ENCODE measurements at places on chromosomes 12 and 14.

DNA sequence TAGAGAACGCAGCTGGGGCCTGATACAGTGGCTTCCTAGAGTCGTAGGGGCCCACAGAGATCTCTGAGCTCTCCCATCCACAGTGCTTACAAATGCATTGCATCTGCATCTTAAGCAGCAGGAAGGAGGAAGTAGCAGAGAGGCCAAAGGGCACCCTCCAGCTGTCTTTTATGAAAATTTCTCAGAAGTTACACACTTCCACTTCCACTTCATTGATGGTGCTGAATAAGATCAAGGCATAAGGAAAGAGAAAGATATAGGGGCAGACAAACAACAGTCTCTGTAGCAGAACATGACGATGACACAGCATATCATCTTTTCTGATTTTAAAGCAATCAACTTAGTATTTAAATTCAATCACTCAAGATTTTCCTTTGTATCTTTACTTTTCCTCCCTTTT lies 51.6 kb upstream of the ABCC9 start:
- no peak for DNase-seq

- DNase-seq = no peak
These were observed 21.5 kb downstream of the SPTB start for GRCh38 chr14:64857979-64858744.

GRCh38 chr12:9372202-9372601 lies 164.0 kb upstream of the PZP start:
- DNase-seq = no peak

- peak; percentile 86 for DNase-seq
These were observed 28.3 kb upstream of the CMKLR1 start for GRCh38 chr12:108367436-108367835.

DNA sequence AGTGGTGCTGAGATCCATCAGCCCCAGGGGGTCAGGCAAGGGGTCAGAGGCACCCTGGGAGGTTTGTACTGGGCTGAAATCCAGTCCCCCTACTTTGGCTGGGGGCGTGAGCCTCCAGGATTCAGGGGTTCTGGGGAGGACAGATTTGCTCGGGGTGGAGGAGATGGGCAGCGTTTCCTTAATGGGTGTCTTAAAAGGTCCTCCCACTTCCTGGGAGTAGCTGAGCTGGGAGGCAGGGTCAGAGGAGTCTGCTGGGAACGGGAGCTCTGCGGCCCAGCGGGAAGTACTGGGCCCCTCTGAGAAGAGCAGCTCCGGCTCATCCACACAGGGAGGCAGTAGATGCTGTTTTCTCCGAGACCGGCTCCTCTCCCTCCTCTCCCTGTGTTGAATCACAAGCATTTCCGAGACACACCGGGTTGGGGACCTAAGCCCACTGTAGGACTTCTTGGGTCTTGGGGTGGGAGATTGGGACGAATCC lies 2.1 kb upstream of the TEX52 start:
- no peak for DNase-seq

GRCh38 chr14:64706593-64707193 lies 2.5 kb downstream of the PLEKHG3 start:
- no peak for DNase-seq

GRCh38 chr14:50099335-50099734 lies 17.0 kb downstream of the VCPKMT start:
- DNase-seq = peak; percentile 72

DNA sequence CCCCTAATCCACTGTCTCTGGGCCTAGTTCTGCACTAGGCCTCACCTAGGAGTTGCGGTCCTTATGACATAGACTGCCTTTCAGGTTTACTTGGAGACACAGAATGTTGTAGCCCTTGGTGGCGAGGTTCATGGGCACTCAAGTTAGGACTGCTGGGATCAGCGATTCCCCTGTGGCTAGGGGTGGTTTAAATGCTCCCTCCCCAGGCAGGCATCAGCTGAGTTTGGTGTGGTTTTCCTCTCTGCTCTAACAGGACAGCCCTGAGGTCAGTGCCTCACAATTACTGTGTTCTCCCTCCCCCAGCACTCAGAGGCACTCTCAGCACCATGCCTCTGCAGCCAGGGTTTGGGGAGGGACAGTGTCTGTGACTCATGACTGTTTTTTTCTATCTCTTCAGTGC lies 22.2 kb upstream of the RDH16 start:
- no peak for DNase-seq

DNA sequence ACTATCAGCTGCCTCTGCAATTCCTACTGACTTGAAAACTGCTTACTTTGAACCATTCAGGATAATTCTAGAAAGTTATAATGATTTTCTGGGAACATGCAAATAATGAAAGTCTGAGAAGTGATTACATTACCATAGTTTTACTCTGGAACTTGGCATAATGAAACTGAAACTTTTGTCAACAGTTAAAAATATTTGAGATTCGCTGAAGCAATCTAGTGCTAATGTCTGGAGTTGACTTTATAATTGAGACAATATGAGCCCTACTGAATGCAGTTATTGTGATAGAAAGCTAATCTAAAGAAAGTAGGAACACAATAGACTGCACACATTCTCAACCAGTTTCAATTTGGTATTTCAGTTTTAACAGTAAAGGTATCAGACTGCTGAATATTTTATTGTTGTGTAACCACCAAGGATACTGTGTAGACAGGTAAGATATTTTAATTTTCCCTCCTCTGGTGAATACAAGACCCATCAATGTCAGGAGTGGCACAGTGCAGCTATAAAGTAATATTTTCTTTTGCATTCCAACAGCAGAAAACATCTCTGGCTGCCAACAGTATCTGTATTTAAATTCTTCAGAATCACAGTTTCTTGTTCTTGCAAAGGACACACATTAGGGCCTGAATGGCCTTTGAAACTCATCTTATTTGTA lies 483.5 kb downstream of the ATP23 start:
- DNase-seq = no peak

- no peak for DNase-seq
These were observed 47.2 kb upstream of the KITLG start for GRCh38 chr12:88627501-88627900.

GRCh38 chr12:121858662-121859572 lies at the start of gene HPD:
HPD (minus strand) TSS chr12:121858859; CDS start chr12:121858823, 36 bp downstream.
- peak; percentile 88 for DNase-seq

GRCh38 chr12:118553856-118554504 lies 177.6 kb downstream of the SUDS3 start:
- no peak for DNase-seq

DNA sequence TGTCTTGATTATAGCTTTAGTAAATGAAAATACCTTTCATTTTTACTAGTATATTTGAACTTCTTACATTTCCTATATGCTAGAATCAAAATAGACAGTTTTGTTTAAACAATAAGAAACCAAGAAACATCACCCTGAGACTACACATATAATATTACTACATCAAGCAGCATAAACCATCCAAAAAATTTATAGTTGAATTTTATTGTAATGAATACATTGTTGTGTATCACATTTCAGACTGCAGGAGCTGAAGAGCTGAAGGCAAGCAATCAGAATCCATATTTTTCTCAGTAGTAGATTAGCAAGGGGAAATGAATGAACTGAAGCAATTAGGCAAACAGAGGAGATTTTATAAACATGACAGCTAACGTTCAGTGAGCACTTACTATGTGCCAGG lies 379.2 kb downstream of the BTG1 start:
- no peak for DNase-seq

- DNase-seq = peak; percentile 59
These were observed 785 bp upstream of the ACTN1 start for GRCh38 chr14:68979722-68980451.

DNA sequence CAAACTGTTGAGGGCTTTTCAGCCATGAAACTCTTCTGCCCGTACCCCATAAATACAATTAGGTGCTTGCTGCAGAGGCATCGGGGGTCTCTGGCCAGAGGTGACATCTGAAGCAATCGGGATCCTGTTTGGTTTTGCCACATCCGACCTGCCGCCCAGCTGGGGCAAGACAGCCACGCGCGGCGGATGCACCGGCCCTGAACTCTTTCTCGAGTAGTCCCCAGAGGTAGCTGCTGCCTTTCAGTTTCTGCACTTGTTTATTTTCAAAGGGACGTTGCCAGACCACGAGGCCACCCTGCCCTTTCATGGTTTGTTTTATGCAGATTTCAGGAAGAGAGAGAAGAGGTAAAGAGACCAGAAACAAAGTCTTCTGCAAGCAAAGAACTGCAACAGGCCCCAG lies 10.6 kb upstream of the MLXIP start:
- peak; percentile 47 for DNase-seq

GRCh38 chr14:101116486-101117130 lies 213.1 kb upstream of the RTL1 start:
- DNase-seq = no peak

- no peak for DNase-seq
These were observed 181.5 kb upstream of the ATP2B1 start for GRCh38 chr12:89890161-89890560.

- DNase-seq = no peak
These were observed 146.8 kb downstream of the TMTC2 start for GRCh38 chr12:82833481-82833880.

- DNase-seq = no peak
These were observed 65.8 kb upstream of the STK38L start for GRCh38 chr12:27178255-27178654.

- no peak for DNase-seq
These were observed 28.1 kb upstream of the GPR68 start for GRCh38 chr14:91272341-91273272.

GRCh38 chr14:101737414-101738339 lies 23.8 kb upstream of the PPP2R5C start:
- DNase-seq = no peak

- no peak for DNase-seq
These were observed 19.1 kb downstream of the VRK1 start for GRCh38 chr14:96816281-96816680.

DNA sequence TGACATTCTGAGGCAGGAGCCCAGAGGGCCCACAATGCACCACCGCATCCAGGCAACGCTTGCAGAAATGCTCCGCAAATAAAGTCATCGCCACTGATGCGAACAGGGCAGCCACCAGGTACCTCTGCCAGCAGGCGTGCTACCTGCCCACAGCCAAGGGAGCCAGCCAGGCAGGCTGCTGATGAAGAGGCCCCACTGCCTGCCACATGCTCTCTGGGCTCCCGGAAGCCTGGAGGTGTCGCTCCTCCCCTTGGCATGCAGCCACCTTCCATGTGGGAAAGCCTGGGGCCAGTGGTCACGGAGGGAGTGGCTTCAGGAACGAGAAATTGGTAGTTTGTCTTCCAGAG lies 14.7 kb downstream of the GPR132 start:
- peak; percentile 87 for DNase-seq

- no peak for DNase-seq
These were observed at the start of gene VRTN for GRCh38 chr14:74348241-74348734. VRTN (plus strand) TSS chr14:74348471; CDS start chr14:74356784, 8,313 bp downstream.

GRCh38 chr14:41350476-41350875 lies 256.2 kb upstream of the LRFN5 start:
- peak; percentile 22 for DNase-seq

DNA sequence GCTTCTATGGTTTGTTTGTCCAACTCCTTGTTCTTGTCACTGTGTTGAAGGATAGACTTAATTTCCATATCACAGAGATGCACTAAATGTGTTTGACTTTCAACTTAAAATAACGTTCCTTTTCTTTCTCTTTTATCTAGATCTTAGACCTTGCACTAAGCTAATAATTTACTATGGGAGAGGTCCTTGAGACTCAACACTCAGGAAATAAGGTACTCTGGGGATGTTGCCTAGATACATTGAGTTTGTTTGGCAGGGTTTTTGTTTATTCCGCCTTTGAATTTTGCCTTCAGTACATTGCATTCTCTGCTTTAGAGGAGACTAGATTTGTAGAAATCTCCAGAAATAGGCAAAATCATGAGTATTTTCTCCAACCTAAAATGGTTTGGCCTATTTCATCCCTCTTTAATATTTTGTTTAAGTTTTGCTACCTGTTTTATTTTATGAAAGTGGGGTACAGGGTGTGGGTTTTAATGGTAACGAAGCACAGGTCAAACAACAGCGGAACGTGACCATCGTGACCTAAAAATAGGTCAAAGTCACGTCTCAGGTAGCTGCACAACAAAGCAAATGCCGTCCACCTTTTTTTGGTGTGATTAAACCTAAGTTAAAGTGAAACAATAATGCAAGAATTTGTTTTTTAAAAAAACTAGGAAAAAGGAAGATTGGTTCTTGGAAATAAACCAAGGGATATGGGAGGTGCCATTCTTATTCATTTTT lies 115.3 kb upstream of the CPSF6 start:
- DNase-seq = no peak

DNA sequence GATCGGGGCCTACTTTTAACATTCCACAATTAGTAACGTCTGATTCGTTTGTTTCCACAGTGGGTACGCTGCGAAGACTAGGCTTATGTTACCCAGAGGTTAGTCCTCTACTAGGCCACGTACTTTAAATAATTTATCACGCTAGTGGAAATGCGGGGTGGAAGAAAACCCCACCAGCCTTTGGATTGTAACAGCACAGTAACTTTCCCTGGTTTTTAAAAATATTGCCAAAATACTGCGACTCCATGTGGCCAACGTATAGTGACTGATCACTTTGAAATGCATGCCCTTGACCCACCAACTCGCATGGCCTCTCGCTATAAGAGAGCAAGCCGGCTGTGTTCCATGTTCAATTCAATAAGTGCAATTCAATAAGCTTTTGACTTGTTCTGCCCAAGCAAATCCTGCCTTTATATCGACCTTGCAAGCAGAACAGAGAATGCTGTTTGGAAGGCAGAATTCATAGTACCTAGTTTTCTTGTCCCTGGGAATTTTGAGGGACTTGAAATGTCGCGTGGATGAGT lies 882 bp upstream of the GTF2A1 start:
- no peak for DNase-seq

DNA sequence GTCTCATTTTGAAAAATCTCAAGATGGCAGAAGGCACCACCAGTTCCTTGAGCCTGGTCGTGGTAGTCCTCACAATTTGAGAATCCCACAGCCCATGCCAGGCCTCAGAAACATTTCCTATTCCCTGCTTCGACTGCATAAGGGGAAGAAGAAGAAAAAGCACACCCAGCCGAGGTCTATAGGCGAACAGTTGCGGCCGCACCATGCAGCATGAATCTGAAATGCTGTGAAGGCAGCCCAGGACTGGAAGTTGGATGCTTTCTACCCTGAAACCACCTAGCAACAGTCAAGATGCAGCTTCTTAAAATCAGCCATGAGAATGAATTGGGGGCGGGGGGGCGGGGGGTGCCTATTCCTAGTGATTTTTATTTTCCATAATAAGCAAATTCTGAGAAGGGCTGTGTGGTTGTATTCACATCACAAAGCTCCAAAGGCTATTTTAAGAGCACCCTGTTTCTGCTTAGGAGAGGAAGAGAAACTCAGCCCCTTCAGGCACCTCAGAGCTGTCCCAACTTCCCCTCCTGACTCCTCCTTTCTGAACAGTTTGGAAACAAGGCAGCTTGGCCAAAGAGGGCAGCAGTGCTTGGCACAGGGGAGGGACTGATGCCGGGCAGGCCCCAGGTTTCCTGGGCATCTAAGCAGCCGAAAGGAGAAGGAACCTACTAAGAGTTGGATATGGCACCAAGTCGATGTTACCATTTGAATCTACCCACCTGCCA lies 172.5 kb upstream of the FOXN3 start:
- no peak for DNase-seq
